ENCODE measurements at places on chromosomes 11 and 22.
A peak's percentile ranks its signal among the peaks of the same experiment; 100 is the strongest.

DNA sequence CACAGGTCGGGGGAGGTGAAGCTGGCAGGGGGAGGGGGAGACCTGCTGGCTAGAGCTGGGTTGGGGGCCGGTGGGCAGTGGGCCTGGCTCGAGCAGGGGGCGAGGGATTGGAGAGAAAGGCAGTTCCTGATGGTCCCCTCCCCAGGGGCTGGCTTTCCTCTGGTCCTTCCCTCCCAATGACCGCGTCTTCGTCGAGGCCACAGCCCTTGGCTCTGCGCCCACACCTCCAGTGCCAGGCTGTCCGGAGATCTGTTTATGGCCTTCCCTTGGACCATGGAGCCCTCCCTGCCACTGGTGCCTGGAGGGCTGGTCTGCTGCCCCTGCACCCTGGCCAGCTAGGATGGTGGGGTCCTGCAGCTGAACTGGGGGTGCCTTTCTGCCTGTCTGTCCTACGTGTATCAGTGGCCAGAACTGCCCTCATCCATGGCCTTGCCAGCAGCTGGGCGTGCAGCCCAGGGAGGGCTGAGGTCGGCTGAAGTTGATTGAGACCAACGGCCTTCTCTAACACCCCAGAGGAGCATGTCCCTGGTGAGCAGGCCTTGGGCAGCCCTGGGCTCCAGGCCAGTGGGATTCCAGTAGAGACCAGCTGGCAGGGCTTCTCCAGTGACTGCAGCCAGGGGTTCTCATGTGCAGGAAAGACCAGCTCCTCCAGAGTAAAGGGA lies 12.3 kb downstream of the TANGO2 start:
- DNase-seq = no peak

- no peak for DNase-seq
Observed at GRCh38 chr11:67299471-67300191, 3.7 kb upstream of the SSH3 start.

- DNase-seq = no peak
Observed at GRCh38 chr11:112582366-112582765, 321.7 kb upstream of the PLET1 start.

- DNase-seq = no peak
Observed at GRCh38 chr22:30697975-30698374, 3.3 kb downstream of the OSBP2 start.

- no peak for DNase-seq
Observed at GRCh38 chr22:31680861-31681341, 18.9 kb upstream of the PISD start.

DNA sequence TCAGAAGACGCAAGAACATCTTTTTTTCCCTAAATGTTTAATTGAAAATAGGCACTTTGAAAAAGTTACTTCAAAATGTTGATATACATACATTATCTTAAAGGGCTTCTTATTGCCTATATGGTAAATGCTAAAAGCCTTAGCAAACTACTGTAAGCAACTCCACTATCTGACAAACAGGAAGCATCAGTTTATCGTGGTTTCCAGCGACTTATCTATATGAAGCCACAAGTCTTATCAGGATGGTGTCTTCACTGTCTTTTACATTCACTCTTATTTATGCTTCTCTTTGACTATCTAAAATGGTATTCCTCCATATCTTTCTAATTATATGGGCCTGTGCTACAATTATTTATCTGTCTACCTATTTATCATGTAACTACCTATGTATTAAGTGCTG lies 2091.9 kb downstream of the LRRC4C start:
- no peak for DNase-seq

GRCh38 chr11:92190535-92191206 lies 33.9 kb upstream of the FAT3 start:
- no peak for DNase-seq

DNA sequence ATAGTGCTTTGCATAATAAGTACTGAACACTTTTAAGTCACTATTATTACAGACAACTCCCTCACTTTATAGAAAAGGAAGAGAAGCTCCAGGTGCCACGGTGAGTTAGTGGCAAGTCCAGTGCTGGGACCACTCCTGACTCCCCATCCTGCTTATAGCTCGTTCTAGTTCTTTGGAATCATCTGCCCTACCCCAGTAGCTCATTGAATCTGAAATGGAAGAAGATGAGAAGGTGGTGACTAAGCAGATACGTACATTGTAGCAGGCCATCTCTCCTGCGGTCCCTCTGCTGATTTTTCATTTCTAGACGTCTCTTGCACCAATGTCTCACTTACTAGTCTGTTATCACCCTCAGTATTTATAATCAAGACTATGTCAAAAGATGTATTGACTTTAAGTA lies 21.6 kb downstream of the MMP20 start:
- no peak for DNase-seq

GRCh38 chr11:102577723-102578122 lies 47.2 kb upstream of the MMP7 start:
- no peak for DNase-seq

DNA sequence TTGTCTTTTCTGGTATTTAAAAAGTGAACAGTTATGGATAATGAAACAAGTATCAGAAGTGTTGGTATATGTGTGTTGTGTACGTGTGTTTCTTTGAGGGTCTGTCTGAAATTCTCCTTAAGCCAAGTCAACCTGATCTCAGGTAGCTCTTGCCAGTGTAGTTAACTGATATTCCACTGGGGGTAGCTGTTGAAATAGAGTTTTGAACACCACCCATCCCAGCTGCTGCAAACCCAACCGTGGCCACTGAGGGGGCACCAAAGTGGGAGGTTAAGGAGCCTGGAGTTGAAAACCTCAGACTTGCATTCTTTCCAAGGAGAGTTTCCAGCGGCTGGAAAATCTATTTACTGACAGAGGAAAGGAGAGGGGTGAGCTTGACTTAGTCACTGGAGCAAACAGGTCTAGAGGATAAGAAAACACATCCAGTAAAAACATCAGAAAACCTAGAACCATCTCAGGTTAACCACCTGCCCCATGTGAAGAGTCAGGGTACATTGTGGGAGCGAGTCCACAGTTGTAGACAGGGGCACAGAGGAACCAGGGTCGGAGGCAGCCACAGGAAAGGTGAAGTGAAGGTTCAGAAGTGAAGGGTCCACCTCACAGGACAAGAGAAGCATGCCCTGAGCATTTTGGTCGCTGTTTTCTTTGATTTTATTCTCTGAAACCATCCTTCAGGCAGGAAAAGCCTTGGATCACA lies 8.8 kb upstream of the CUL5 start:
- peak; percentile 71 for DNase-seq

DNA sequence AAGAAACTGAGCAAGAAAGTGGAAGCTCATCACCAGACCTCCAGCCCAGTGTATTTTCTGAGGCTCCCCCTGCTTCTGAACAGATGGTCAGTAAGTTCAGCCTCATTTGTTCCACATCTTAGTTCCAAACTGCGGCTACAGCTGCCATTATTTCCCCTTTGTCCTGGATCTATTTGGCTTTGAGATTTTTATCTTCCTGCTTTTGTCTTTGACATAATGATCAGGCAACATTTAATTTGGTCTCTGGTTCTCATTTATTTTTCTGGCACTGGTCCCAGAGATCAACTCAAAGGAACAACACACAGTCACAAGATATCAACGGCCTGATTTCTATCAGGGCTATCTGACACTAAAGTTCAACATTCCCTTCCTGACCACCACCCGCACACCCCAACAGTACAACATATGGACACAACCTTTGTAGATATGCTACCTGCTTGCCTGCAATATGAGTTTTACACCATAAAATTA lies 137.5 kb downstream of the FAM76B start:
- DNase-seq = no peak

GRCh38 chr11:44868455-44869421 lies 81.9 kb downstream of the TP53I11 start:
- no peak for DNase-seq

DNA sequence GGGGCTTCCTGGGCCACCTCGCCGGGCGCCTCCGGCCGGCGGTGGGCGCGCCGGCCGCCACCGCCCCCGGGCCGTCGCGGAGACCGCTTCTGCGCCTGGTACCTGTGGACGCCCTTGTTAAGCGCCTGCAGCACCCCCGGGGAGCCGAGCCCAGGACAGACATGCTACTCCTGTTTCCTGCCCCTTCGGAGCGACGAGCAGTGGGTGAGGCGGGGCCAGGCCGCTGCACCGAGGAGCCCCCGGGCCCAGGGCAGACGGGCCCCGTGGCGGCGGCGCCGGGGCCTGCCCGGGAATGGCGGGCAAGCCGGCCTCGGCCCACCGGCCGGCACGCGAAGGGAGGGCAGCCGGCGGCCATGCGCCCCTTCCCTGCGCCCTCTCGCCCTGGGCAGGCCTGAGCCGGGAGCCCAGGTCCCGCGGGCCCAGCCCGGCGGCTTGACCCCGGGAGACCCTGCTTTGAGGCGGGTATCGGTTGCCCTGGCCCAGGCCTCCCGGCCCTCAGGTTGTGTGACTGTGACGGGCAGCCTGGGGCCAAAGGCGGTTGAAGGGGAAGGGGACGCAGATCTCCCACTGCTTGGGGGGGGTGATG lies 789 bp upstream of the KDM2A start:
- DNase-seq = peak; percentile 65

- DNase-seq = no peak
Observed at GRCh38 chr11:36130401-36130800, 158.8 kb downstream of the COMMD9 start.

GRCh38 chr22:29310065-29310862 lies 3.8 kb downstream of the GAS2L1 start:
- no peak for DNase-seq

DNA sequence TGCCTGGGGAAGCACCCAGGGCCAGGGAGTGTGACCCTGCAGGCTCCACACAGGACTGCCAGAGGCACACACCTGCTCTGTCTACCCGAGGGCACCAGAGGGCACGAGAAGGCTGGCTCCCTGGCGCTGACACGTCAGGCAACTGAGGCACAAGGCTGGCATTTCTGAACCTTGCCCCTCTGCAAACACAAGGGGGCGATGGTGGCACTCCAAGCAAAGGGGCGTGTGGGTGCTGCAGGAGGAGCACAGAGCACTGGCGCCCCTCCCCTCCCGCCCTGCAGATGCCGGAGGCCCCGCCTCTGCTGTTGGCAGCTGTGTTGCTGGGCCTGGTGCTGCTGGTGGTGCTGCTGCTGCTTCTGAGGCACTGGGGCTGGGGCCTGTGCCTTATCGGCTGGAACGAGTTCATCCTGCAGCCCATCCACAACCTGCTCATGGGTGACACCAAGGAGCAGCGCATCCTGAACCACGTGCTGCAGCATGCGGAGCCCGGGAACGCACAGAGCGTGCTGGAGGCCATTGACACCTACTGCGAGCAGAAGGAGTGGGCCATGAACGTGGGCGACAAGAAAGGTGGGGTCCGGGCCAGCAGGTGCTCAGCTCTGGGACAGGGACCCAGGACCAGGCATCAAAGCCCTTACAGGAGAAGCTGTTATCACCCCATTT lies 20.8 kb upstream of the TXNRD2 start:
- DNase-seq = peak; percentile 94

- DNase-seq = no peak
Observed at GRCh38 chr11:2072551-2073261, 66.5 kb downstream of the IGF2 start.

DNA sequence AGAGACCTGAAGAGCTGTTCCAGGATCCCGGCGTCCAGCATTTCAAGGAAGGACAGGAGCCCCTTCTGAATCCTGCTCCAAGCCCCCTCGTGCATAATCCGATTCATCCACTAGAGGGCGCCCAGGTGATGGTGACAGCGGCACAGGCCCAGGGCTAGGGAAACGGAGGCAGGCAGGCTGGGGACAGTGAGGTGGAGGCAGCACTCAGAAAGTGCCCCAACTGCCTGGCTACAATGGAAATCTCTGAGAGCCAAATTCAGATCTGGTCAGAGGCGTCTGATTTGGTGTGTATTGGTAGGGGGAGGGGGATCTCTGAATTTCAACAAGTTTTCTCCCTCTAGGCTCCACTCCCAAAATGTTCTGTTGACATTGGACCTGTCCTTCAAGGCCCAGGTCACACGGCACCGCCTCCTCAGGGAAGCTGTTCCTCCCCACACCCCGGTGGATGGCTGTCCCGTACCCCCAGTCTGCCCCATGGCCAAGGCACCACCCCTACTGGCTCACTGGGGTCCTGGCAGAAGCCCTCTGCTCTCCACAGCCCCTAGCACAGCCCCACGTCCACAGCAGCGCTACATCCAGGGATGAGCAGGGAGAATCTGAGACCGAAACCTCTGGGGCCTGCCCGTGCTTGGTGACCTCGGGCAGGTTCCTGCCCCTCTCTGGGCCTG lies 142.9 kb downstream of the CRYBB2 start:
- DNase-seq = peak; percentile 74

GRCh38 chr11:22336587-22336986 lies 1.6 kb upstream of the SLC17A6 start:
- DNase-seq = no peak

GRCh38 chr11:36763187-36763586 lies 165.2 kb upstream of the RAG2 start:
- DNase-seq = no peak

GRCh38 chr11:44147751-44148150 lies 52.3 kb downstream of the EXT2 start:
- DNase-seq = no peak

DNA sequence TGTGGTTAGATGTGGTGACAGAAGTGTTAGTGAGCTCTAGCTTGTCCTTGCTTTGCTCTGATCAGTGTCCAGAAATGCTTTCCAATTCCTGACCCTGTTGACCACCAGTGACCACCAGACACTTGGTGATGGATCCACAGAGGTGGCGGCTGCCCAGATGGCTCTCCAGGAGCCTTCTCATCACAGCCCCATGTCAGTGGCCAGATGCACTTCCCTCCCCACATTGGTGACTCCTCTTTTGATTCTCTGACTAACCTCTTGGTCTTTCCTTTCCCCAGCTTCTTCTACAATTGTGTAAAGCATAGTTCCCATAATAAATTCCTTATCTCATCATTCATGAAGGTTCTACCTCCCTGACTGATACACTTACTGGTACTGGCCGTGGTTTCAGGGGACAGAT lies 40.1 kb upstream of the CXCR5 start:
- no peak for DNase-seq

GRCh38 chr11:106063009-106063408 lies 14.1 kb downstream of the KBTBD3 start:
- no peak for DNase-seq

GRCh38 chr11:16615480-16615879 lies 123.0 kb upstream of the C11orf58 start:
- DNase-seq = no peak

DNA sequence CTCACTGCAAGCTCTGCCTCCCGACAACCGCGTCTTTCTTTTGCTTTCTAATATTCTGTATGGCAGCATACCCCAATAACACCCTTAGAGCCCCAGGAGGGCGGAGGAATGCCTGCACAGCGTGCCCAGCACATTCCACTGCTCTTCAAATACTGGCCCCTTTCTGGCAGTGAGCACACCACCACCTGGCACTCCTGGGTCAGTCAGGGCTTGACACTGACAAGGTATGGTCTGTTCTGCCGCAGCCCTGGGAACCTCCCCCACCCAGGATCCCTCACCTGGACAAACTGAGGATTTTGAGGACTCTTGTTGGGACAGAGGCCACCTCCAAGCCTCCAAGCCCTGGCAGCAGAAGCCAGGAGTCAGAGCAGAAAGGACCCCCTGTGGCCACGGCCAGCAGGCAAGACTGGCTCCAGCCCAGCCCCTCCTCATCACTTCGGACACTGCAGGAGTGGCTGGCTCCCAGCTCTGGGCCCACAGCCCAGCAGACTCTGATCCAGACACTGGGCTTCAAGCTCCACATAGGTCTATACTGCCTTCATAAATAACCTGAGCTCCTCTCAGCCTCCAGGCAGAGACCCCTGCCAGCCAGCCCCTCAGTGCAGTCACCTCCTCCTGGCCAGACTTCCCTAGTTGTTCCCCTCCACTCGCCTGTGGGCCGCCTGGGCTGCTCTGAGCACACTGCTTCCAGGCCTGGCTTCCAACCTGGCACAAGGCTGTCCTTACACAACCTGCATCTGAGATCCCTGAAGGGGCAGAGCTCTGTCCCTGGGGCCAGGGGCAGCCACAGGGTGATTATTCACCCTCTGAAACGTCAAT lies 14.5 kb downstream of the CARS1 start:
- no peak for DNase-seq

GRCh38 chr22:17910561-17911311 lies 113.6 kb downstream of the MICAL3 start:
- peak; percentile 81 for DNase-seq
